Central memory CD4-positive, alpha-beta T cell (primary cell): ENCODE measurements at places on chromosomes 16 and 17.

GRCh38 chr17:12055889-12056288 lies 35.2 kb downstream of the MAP2K4 start:
- DNase-seq: no peak

DNA sequence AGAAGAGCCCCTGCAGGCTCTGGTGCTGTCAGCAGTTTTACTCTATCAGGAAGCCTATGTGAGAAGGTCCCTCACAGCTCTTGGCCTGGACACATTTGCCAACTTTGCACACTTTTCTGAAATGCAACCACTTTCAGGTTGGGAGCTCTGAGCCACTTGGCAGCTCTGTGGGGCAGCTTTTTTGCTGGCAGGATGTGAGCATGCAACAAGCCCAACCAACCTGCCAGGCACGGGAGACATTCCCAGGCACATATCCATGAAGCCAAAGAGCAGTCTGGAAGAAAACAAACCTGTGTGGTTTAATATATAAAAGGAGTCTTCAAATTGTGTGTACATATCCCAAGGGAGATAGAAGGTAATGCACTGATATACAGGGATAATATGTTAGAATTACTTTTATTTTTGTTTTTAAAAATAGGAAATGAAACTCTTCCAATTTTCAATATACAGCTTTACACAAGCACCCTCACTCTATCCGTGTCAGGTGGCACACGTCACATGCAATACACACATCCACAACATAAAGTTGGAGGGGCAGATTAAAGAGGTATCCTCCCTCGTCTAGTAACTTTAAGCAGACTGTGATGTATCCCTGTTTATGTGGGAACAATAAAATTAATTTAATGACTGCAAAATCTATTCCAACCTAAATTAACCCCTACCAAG lies 57.4 kb upstream of the COX10 start:
- DNase-seq: no peak

GRCh38 chr17:38713456-38714075 lies 8.5 kb downstream of the MLLT6 start:
- DNase-seq: no peak

DNA sequence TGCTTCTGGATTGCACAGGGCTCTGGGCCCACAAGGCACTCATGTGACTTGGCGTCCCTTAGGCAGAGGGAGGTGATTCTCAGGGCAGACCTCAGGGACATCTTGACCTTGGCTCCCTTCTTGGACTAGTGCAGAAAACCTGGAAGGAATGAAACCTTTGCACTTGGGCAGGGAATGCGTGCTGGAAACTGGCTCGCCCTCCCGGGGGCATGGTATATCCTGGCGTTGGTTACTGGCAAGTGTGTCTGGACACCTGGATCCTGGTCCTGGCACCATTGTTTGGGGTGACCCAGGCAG lies 63.5 kb upstream of the LGALS9 start:
- DNase-seq: no peak

- DNase-seq: no peak
These were observed 989.0 kb downstream of the CDH11 start for GRCh38 chr16:64132759-64133361.

DNA sequence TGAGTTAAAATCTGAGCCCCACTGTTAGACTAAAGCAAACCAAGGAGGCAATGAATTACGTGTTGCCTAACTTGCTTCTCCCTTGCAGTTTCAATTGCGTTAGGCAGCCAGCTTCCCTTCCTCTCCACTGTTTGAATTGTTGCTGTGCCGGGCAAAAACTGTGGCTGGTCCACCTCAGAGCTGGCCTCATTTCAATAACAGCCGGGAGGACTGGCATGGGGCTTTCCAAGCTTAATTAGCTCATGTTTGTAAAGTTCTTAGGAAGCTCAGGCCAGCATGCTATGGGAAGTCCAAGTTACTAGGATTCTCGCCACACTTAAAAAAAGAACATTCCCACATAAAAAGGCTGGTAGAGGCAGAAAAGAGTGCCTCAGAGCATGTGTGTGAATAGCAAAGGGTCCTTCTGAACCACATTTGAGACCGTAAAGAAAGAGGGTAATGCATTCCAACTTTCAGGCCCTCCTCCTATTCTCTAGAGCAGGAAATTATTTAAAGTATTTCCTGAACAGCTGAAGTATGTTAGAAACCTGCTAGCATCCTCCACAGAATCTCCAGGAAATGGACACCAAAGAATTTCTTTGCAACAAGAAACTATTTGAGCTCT lies 79.0 kb upstream of the SMURF2 start:
- DNase-seq: no peak

- DNase-seq: no peak
These were observed 80.6 kb downstream of the C16orf95 start for GRCh38 chr16:87236516-87237115.

- no peak for DNase-seq
These were observed 11.1 kb upstream of the NPTX1 start for GRCh38 chr17:80487511-80487910.

- DNase-seq: no peak
These were observed 95.1 kb downstream of the TBC1D16 start for GRCh38 chr17:79940459-79941087.

GRCh38 chr17:45893725-45894021 lies 681 bp upstream of the MAPT start:
- no peak for DNase-seq

GRCh38 chr16:9827062-9827752 lies 355.0 kb downstream of the GRIN2A start:
- no peak for DNase-seq

DNA sequence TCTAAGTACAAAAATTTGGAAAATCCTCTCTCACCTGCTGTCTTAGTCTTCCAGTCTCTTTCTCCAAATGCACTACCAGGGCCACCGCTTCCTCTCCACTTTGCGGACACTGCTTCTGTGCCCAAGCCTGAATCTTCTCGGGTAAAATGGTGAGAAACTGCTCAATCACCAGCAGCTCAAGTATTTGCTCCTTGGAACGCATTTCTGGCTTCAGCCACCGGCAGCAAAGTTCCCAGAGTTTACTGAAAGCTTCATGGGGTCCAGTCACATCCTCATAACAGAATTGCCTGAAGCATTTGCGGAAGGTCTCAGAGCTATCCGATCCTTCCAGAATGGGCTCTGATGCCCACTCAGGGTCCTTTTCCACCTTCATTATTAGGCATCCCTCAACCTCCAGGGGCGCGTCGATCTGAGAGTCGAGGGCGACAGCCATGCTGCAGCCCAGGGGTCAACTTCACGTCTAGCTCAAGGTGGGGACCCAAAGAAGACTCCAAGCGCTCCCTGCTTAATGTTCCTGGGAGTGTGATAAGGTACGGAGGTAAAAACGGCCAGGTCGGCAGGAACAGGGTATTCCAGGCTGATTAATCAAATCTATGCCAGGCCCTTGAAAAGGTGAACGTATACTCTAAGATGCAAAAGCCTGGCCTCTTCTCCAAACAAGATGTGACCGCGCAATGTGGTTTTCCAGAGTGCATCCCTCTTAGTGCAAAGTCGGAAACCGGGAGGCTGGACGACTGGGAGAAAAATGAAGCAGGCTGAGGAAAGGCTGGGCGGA lies 763 bp downstream of the ZKSCAN2 start:
- no peak for DNase-seq

DNA sequence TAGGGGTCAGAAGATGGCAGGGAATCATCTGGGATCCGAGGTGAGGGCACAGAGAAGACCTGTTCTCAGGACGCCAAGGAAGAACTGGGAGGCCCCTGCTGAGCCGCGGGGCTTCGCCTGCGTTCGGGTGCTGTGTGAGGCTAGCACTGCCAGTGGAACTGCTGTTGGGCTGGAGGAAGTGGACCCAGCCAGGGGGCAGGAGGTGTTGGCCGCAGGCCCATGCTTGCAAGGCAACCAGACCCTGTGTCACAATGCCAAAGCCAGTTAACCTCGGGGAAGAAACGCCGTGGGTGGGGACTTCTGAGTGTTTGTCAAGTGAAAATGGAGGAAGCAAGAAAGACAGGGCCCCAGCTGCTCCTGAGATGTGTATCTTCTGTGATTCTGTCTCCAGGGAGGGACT lies 185.5 kb downstream of the LGALS9B start:
- DNase-seq: no peak

GRCh38 chr16:9192746-9193145 lies 101.3 kb downstream of the HAPSTR1 start:
- no peak for DNase-seq

DNA sequence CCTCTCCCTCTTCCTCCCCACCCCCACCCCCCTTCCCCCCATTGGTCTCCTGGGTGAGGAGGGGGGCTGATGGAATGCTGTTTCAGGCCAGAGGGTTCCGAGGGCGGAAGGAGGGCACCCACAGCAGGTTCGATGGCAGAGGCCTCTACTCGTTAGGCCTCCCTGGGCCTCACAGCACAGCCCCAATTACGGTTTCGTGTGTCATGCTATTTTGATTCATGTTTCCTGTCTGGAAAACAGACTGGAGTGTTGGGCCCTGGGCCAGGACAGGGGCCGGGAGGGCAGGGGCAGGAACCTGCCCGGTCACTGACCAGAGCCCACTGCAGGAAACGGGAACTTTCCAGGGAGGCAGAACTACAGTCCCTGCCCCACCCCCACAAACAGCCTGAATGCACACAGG lies 138.2 kb downstream of the C16orf95 start:
- no peak for DNase-seq

DNA sequence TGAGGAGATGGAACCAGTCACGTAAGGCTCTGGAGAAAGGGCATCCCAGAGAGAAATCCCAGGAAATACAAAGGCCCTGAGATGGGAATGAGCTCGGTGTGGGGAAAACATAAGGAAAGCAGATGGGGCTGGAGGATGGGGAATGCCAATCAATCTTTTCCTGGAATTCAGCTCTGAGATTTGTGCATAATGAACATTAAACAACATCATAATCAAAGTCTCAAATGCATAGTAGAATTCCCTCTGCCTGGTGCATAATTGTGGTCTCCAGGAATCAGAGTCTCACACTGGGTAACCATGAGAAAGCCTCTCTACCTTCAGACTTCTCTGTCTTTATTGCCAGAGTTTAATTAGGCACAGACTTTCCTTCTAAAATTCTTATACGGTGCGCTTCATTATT lies 30.8 kb downstream of the OTOA start:
- no peak for DNase-seq

- no peak for DNase-seq
These were observed 518 bp upstream of the KRTAP9-3 start for GRCh38 chr17:41231731-41232130.

- no peak for DNase-seq
These were observed 58.7 kb downstream of the SDK2 start for GRCh38 chr17:73585583-73585982.

- DNase-seq: no peak
These were observed 139.4 kb upstream of the TBX2 start for GRCh38 chr17:61260071-61260797.

- no peak for DNase-seq
These were observed 71.9 kb upstream of the GSE1 start for GRCh38 chr16:85541181-85541580.

GRCh38 chr16:49681217-49681883 lies 174.6 kb downstream of the ZNF423 start:
- DNase-seq: no peak

DNA sequence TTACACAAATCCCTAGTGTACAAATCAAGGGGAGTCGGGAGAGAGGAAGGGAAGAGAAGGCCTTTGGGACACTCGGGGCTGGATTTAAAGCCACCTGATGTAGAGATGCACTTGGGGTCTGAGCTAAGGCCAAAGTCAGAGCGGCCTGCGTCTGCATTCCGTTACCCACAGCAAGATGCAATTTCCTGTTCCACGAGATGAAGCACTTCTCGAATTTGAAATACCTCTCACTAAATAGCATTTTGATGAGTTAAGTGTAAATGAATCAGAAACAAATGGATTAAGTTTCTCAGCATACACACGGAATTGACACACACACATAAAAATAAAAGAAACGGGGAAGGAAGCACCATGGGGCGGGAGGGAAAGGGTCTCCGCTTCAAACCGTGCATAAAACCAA lies 386.0 kb downstream of the SOX9 start:
- no peak for DNase-seq

DNA sequence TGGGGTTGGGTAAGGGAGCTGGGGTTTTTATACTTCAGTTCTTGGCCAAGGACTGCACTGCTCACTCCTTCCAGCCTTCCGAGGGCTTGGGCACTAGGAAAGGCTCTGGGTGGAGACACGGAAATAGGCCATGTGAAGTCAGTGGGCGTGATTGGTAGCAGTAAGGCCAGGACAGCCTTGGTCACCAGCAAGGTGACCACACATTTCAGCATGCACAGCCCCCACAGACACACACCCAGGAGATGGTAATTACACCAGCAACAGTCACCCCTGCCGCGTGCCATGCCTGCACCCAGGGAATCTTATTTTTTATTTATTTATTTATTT lies 252.5 kb downstream of the SEC14L1 start:
- no peak for DNase-seq

DNA sequence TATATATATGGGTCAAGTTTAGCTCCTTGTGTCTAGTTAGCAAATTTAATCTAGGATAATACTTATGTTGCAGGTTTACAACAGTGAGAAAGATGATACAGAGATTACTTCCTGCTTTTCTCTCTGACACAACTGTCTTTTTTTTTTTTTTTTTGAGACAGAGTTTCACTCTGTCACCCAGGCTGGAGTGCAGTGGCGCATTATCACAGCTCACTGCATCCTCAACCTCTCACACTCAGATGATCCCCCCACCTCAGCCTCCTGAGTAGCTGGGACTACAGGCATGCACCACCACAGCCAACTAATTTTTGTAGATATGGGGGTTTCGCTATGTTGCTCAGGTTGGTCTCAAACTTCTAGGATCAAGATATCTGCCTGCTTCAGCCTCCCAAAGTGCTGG lies 706.9 kb upstream of the SOX9 start:
- DNase-seq: no peak

GRCh38 chr17:70168044-70168976 lies 1.0 kb upstream of the KCNJ2 start:
- no peak for DNase-seq

DNA sequence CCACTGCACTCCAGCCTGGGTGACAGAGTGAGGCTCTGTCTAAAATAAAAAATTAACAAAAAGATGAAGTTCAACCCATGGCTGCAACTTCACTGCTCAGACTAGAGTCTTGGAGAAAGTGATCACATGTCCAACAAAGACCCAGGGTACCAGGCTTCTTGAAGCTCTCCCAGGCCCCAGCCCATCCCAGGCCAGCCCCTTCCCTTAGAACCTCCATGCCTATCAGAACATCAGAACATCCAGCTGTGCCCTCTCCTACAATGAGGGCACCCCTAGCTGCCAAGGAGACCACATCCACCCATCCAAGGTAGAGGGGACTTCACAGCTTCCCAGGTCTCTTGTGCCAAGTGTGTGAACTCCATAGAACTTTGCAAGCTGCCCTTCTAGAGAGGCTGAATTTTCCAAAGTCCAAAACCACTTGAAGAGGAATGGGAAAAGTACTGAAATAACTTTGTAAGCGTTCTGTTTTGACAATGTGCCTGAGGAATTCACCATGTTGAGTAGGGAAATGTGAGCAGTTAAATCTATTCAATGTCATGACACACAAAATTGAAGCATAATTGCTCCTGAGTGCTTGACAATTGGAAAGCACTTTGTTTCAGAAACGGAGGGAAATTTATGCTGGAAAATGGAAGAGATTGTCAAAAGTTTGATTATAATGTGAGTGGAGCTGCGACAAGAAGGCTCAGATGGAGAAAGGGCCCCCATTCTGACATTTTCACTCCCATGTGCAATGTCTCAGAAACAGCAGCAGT lies 230.4 kb downstream of the ZNF423 start:
- no peak for DNase-seq
